NCI-H1436 (cell line): ENCODE measurements at places on chromosomes 12 and 14.
A peak's percentile ranks its signal among the peaks of the same experiment; 100 is the strongest.

DNA sequence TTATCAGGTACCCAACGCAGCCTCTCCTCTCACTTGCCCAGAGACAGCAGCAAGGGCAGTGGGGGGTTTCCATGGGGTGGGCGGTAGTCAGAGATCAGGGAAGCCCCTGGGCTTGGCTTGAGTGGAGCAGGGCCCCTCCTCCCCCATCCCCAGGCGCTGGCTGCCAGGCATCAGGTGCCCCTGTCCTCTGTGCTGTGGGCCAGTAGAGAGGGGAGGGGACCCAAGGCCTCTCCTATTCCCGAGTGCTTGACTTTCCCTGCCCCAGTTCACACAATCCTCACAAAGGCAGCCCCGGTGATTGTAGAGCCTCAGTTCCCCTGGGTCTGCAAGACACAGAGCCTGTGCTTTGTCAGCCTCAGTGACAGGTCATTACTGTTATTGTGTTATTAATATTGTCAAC is 57.7 kb downstream of the MVK start:
- no peak for DNase-seq

DNA sequence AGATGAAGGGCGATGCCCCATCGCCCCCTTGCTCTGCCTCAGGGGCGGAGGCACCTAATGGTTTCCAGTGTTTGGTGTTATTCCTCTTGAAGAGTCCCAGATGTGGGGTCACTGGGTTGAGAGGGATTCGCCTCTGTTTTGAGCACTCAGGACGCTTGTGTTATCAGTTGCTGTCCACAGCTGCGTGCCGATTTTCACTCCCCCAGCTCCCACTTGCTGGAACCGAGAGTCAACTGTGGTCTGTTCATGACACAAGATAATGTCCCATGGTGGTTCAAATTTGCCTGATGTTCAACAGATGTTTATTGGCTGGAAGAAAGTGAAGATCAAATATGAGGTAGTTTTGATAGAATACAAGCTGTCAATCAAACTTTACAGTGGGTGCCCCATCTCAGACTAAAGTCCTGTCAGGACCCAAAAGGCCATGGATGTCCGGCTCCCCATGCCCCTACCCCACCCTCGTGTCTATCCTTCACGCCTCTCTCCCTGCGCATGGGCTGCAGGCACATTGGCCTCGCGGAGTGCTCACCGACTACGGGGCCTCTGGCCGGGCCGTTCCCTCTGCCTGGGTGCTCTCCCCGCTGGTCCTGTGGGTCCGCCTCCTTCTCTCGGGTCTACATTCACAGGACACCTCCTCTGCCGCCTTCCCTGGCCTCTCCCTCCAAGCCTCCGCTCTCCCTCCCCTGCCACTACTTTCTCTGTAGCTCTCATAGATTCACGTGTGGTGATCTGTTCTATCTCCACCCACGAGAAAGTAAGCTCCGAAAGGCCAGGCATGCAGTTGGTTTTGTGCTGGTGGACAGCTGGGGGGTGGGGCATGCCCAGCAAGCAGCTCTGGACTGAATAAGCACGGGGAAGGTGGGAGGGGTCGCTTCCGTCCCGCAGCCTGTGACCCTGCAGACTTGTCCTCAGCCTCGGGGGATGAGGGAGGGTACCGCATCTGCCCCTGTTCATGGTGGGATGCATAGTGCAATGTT is 6.8 kb upstream of the TRAF3 start:
- DNase-seq = no peak

DNA sequence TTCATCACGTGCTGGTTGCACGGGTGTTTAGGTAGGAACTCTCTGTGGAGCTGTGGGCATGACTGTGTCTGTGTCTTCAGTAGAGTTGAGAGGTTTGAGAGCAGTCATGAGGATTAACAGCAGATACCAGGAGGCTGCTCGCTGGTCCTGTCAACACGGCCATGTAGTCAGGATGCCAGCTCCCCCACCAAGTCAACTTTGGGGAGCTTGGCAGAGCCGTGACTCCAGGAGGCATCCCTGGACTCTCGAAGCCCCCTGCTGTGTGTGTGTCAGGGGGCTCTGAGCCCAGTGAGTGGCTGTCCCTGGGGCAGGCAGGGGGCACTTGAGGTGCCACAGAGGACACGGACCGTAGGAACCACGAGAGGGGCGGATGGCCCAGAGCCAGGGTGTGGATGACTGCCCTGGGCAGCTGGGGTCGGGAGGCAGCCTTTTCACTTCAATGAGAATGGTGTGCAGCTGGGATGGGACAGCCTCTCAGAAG is 7.2 kb upstream of the GPR132 start:
- no peak for DNase-seq

DNA sequence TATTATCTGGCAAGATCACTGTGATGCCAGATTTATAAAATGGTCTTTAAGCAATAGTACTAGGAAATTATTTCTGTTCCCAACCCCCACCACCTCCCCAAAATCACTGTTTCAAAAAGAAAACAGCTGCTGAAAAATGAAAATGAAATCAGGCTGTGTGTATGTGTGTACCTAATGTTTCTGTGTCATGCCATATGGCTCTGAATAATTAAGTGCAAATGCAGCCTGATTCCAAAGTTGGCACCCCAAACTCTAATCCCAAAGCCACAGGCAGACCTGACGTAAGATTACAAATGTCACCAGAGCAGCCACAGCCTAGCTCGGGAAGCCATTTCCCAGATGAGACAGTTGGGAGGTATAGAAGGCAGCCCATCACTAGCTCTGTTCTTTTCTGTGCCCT is 175.5 kb downstream of the MED13L start:
- DNase-seq = no peak

- DNase-seq = peak; percentile 87
Measured at GRCh38 chr12:84912198-84913128, at the start of gene SLC6A15. TSS of gene SLC6A15 (minus strand) at chr12:84912799. CDS start at chr12:84892120, 20,679 bp downstream.

DNA sequence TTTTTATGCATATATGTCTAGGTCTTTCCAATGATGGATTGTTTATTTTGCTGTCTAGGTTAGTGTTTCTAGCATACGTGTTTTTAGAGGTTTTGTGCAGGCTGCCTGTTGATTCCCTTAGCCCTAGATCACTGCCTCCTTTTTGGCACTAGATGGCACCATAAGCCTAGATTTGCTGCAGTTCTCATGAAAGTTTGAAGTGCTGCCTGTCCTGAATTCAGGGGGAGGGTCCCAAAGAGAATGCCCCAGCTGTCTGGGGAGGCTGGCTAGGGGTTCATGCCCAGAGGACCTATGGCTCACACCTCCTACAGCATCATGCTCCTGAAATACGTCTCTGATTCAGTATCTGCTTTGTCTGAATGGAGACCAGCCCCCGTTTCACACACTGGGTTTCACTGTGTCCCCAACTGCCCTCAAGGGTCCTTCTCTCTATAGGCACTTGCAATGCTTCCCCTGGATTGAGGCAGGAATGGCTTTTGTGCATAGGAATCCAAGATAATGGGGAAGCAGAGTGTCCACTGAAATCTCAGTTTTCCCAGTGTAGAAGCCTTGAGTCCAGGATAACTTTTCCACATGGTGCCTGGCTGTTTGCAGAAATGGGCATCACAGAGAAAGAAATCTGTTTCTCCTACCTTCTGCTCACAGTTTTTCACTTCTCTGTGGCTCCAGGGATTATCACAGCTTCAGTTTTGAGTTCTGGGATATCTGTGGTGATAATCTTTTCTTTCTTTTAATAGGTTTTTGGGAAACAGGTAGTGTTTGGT is 14.2 kb upstream of the TXNRD1 start:
- peak; percentile 50 for DNase-seq

DNA sequence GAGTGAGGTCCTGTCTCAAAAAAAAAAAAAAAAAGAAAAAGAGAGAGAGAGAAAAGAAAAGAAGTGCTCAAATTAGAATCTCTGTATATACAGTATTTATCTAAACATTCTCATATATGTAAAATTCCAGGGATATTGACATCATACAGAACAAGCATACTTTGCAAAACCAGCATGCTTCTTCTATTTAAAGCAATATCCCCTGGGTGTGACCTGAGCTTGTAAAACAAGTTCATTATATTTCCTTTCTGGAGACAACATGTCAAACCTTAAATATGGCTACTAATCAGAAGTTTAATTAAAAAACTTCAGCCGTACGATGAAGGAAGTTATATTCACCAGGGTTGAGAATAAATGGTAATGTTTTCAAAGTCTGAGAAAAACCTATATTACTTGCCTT is 175.8 kb upstream of the HMGA2 start:
- DNase-seq = no peak

- DNase-seq = no peak
Measured at GRCh38 chr14:65302571-65303189, 109.8 kb upstream of the FUT8 start.

GRCh38 chr12:57614178-57614947 is 3.1 kb downstream of the ARHGEF25 start:
- no peak for DNase-seq

GRCh38 chr14:65038966-65039365 is 52.3 kb downstream of the FNTB start:
- DNase-seq = no peak

- DNase-seq = no peak
Measured at GRCh38 chr14:97641827-97642226, 844.6 kb downstream of the VRK1 start.

DNA sequence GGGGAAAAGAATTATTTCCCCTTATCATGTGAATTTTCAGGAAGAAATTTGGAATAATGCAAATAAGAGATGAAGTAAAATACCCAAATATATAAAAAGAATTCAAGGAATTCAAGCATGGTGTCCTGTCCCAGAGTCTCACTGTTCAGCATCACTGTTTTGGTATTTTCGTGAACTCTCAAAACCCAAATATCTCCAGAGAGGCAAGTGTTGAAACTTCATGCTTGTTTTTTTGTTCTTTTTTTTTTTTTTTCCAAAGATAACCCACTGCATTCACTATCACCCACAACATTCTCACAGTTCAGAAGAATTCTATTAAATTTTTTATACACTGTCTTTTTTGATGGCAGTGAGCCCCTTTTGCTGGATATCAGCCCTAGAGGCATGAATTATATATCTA is 354.9 kb downstream of the DIO2 start:
- no peak for DNase-seq

GRCh38 chr12:92155733-92156132 is 10.1 kb upstream of the BTG1 start:
- DNase-seq = no peak

DNA sequence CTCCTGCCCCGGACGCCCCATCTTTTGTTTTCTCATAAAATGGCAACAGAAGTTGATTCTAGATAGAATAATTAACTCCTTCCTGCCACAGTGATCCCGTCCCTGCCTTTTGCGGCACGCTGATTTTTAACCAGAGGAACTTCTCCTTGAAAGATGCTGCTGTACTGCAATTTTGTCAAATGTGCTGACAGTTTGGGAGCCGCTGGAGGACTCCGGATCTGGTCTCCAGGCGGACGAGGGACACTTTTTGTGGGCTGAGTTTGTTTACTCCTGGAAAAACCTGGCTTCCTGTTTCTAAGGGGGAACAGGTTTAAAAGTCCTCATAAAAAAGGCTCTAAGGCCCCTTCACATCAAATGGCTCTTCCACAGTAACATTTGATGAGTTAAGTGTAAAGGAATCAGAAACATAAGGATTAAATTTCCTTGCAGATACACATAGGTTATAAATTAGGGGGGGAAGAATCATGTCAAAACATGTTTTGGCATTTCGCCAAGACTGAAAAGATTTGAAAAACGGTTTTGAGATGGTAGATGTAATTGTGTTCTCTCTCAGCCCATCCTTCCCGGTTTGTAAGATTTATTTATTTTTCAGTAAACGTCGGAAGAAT is 15.5 kb downstream of the FZD10 start:
- no peak for DNase-seq

DNA sequence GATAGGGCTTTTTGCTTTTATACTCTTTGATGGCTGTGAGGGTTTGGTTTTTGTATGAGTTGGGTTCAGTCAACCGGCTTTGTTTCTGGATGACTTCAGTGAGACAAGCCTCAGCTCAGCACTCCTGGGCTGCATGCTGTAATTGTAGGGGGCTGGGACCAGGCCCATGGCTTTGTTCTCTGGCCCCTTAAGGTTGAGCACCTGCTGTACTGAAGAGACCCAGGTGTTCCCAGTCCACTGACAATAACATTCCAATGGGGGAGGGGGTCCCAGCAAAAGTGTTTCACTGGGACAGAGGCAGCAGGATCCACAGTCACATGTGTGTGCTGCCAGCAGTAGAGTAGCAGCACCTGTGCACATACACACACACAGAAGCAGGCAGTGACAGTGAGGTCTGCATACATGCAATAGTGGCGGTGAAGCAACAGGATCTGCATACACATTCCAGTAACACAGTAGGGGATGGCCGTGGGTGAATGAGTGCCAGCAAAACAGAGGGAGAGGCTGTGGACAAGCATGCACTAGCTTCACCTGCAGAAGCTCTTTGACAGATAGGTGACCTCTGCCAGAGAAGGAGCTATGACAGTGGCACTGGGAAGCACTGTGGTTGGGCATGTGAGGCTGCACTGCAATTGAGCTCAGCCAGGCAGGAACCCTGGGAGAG is 240.4 kb downstream of the ASCL1 start:
- DNase-seq = no peak

DNA sequence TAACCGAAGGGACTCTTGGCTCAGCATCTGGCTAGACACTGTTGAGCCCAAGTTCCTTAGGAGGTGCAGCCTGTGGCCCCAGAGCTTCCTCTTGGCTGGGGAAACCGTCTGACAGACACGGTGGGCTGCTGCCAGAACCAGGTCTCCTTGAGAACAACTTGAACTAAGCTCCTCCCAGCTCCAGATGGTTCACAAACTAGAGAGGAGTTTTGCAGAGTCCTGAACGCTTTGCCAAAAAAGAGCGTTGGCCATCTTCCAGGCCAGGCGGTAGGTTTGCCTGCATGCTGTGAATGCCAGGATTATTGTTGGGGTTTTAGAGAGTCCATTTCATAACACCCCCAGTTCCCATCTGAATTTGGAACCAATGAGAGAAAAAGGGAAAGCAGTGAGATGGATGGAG is 399.8 kb downstream of the RGS6 start:
- no peak for DNase-seq

- DNase-seq = no peak
Measured at GRCh38 chr12:24661657-24662096, 287.2 kb downstream of the BCAT1 start.

DNA sequence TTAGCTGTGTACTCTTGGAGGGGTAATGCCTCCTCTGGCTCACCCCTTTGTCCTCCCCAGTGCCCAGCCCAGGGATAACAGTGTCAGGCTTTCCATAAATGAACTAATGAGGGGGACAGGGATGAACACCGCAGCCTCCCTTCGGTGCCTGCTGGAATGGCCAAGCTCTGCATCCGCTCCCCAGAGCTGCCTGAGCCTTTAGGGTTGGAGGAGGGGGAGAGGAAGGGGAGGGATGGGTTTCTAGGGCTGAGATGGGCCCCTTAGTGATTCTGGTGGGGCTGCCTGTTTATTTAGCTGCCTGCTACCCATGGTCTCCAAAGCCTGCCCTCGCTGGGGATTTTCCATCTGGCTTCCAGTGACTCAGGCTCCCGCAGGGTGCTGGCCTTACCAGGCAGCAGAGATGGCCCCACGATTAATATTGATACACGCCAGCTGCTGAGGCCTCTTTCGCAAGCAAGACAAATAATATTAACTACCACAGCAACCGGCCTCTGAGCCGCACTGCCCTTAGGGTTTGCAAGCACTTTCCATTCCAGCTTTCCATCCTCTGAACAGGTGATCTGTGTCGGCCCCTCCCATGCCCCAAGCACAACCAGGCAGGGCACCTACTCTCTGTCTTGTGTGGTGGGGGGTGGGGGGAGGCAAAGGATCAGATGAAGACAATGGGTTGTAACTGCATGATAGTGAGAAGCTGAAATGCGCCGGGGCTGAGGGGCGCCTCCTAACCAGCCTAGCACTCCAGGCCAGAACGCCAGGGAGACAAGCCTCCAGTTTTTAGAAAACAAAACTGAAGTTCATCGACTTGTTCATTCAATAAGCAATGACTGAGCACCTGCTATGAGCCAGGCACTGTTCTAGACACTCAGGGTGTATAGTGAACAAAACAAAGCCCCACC is 56.7 kb downstream of the C14orf132 start:
- DNase-seq = no peak

GRCh38 chr12:31582155-31582554 is 8.8 kb downstream of the DENND5B start:
- no peak for DNase-seq
